ENCODE measurements at places on chromosomes 7 and 10. TPM values are rescaled to one million over a fixed set of nuclear protein-coding genes. Genes with fewer than 3 reads are reported as not detected.

Gene RSPH10B2
- polyA plus RNA-seq: not detected

Gene STAMBPL1
- 2.1 TPM for polyA plus RNA-seq

Gene STEAP1
- polyA plus RNA-seq: 8.1 TPM

Gene BCAP29
- 46.7 TPM for polyA plus RNA-seq

Gene CFAP43
- 0.19 TPM for polyA plus RNA-seq

Gene NDUFA5
- polyA plus RNA-seq: 92.9 TPM

DNA sequence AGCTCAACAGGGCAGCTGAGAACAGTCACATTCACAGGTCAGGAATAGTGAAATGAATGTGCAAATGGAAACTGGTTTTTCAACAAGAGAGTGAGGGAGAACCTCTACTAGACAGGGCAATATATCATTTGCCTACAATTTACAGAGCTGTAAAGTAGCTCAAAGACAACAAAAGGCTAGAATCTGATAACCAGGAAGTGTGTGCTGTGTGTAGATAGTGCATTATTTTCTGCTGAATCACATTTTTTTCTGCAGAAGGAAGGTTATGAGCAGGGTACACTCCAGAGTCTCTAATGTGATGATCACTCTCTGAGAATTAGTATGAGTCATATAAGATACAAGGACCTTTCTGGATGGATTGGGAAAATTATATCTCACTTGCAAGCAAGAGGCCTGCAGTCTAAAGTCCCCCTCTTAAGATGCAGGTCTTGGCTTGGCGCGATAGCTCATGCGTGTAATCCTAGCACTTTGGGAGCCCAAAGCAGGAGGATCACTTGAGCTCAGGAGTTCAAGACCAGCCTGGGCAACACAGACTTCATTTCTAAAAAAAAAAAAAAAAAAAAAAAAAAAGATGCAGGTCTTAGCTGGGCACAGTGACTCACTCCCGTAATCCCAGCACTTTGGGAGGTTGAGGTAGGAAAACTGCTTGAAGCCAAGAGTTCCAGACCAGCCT is 59.9 kb upstream of the COBL start:
- peak; percentile 28 for DNase-seq

- no peak for DNase-seq
Measured at GRCh38 chr10:23417254-23417653, 21.6 kb upstream of the OTUD1 start.

DNA sequence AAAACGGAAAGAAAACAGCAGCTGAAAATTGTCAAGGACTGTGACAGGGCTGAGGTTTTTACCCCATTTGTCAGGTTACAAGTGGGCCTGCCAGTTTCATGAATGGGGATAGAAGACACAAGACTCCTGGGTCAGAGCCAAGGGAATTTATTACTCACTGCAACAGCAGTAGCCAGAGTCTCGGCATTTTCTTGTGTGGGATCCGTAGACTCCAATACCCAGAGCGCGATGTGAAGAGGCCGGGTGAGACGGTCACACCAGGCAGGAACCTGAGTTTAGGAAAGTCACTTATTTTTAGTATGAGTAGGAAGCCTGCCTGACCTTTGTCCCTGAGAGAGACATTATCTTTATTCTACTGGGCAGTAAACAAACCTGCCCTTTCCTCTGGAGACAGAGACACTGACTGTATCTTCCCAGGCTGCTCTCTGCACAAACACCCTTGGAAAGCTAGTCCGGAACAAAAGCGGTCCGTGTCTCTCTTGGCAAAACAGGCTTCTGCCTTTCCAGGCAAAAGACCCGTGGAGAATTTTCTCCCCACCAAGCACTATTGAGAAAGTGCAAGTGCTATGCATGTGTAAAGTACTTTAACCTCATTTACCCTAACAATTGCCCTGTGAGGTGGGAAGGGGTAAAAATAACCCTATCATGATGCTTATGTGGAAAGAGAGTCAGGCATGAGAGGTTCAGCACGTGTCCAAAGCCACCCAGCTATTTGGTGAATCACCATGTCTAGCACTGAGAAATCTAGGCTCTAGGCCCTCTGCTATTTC is 58.4 kb downstream of the JCAD start:
- no peak for DNase-seq

DNA sequence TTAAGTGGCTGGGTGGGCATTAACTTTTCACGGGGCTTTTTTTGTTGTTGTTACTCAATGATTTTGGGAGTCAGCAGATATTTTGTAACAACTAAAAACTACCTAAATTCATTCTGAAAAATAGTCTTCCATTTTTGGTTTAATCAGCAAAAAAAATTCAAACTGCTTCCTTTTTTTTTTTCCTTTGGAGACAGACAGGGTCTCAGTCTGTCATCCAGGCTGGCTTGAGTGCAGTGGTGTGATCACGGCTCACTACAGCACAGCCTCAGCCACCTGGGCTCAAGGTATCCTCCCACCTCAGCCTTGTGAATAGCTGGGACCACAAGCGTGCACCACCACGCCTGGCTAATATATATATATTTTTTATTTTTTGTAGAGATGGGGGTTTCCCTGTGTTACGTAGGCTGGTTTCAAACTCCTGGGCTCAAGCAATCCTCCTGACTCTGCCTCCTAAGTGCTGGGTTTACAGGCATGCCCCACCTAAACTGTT is 36.5 kb downstream of the SKIDA1 start:
- DNase-seq: no peak
